ENCODE measurements at places on chromosomes 7 and 10.

- DNase-seq = no peak
Observed at GRCh38 chr7:117673367-117673766, 193.5 kb downstream of the CFTR start.

DNA sequence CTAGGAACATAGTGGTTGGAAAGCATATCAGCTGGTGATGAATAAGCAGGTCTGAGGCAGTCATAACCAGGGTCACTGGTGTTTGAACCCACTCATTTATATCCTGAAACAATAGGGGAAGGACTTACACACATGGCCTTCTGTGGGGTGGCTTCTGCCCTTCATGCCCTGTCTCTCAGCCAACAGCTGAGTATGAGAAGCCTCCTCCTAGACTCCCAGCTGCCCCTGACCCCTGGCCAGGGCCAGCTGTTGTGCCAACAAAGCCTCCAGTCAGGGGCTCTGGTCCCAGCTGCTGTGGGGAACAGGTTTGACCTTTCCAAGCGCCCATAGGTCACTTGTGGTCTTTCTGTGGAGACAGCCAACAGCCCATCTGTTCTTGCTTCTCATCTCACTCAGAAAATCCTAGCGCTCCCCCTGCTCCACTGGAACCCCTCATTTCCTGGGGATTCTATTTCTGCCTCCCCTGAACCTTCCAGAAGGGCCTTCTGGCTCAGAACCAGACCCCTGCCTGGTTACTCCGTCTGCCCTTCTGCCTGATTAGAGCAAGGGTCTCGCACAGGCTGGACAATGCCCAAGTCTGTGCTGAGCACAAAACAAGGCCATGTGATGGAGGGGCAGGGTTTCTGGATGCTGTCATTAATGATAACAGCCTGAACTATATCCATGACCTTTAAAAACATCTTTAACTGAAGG lies 9.7 kb upstream of the PURB start:
- peak; percentile 67 for DNase-seq

GRCh38 chr10:105964009-105964408 lies 1200.5 kb downstream of the SORCS1 start:
- DNase-seq = no peak

GRCh38 chr7:155215576-155216325 lies 81.9 kb upstream of the INSIG1 start:
- DNase-seq = no peak

DNA sequence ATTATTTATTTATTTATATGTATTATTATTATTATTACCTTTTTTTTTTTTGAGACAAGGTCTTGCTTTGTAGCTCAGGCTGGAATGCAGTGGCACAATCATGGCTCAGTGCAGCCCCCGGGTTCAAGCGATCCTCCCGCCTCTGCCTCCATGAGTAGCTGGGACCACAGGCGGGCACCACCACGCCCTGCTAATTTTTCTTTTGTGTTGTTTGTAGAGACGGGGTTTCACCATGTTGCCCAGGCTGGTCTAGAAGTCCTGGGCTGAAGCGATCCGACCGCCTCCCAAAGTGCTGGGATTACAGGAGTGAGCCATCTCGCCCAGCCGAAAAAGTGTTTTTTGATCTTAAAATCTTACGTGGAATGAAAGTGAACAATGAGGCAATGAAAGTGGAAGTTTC lies 79.4 kb upstream of the C1GALT1 start:
- DNase-seq = no peak

GRCh38 chr10:113995201-113995600 lies 48.5 kb upstream of the ADRB1 start:
- DNase-seq = no peak

GRCh38 chr7:135245226-135246190 lies 11.9 kb downstream of the STRA8 start:
- DNase-seq = no peak

DNA sequence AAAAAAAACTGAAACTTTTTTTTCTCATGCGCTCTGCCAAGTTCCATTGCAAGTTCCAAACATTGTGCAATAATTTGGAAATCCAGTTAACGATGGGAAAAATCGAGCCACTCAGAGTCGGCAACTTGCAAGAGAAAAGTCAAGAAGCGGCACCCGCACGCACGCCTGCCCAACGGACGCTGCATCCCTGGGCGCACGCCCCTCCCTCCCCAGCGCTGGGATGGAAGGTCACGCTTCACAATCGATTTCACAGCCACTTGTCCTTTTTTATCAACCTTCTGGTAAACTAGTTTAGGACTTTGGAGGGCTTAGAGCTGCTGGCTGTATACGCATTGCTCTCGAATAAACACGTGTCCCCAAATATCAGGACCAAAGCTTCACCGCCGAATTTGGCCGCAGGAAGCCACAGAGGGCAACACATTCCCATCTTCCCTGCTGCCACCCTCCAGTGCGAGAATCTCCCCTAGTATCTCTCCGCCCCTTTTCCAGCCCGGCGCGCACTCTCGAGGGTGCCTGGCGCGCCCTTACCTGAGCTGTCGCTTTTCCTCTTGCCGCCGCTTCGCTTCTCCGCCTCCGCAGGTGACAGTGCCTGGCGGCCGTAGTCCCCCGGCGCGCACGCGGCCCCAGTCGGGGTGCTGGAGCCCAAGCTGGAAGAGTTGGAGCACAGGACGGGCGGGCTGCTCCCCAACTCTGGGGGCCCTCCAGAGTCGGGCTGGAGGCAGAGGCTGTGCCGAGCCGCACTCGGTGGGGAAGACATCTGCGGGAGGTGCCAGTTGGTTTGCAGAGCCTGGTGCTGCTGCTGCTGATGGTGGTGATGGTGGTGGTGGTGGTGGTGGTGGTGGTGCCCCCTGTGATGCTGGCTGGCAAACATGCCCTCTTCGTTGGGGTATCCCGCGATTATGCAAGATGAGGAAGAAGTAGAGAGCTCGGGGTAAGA lies 857 bp downstream of the MEOX2 start:
- DNase-seq = no peak

- no peak for DNase-seq
Observed at GRCh38 chr7:126378642-126379041, 874.1 kb downstream of the GRM8 start.

- no peak for DNase-seq
Observed at GRCh38 chr7:157521752-157522151, 184.9 kb downstream of the DNAJB6 start.

GRCh38 chr10:11318826-11319598 lies 292.4 kb downstream of the USP6NL start:
- DNase-seq = no peak

- DNase-seq = no peak
Observed at GRCh38 chr7:24763303-24763901, 6.1 kb upstream of the GSDME start.

- no peak for DNase-seq
Observed at GRCh38 chr10:909831-910230, 21.7 kb downstream of the LARP4B start.

DNA sequence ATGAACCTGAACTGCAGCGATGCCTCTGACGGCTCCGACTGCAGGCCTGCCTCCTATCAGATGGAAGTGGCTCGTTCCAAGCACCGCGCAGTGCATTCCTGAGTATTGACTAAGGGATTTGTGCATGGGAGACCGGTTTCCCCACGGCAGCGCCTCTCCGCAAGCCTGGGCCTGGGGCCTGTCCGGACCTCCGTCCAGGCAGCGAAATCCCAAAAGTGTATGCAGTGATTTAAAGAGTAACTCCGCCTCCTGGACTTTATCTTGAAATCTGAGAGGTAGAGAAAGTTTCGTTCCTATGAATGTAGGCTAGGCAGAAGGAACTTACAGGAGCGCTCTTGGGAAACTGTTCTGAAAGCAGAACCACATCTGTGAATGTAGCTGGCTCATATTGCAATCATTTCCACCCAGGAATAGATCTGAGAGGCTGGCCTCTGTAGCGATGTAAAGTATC lies 106.2 kb upstream of the CELF2 start:
- DNase-seq = no peak

DNA sequence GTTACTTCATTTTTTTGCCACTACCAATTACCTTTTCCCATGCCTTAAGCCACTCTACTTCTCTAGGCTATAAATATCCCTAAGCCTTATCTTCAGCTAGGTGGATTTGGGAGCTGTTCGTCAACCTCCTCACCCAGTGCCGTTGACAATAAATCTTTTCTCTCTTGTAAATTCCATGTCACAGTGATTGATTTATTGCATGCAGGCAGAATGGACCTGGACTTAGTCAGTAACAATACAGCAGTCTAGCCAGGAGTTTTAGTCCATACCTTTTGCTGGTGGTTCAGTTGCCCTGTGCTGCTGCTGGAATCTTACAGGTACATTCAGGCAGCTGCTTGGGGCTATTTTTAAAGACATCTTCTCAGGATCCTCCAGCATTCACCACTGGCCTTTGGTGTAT lies 350.5 kb upstream of the NRG3 start:
- no peak for DNase-seq

- no peak for DNase-seq
Observed at GRCh38 chr10:30185916-30186315, 126.5 kb upstream of the JCAD start.

DNA sequence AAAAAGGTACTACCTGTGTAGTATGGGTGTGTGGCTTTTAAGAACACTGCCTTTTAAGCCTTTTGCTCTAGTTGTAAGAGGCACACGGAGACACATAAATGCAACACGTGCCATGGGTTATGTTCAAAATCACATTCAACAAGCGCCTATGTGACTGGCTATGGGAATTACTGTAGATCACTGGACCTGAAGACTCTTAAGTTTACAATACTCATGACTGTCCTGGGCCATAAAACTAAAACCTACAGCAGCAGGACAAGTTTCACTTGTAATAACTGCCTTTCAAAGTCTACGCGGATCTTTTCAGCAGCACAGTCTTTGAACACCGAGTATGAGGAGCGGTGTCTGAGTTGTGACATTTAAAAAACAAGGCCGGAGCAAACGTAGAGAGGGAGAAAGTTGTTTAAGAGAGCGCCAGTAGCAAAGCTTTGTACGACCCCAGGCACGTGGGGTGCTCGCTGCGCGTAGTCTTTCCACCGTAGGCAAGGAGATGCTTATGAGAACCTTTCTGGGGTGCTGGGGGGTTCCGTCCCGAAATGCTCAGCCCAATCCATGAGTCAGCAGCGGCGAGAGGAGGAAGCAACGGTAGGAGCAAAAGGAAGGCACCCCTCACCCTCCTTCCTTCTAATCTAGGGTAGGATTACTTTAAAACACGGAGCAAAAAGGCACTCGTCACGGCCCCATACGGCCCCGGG lies 662 bp downstream of the DNAJC2 start:
- no peak for DNase-seq

GRCh38 chr7:17274551-17275245 lies 23.8 kb upstream of the AHR start:
- no peak for DNase-seq

DNA sequence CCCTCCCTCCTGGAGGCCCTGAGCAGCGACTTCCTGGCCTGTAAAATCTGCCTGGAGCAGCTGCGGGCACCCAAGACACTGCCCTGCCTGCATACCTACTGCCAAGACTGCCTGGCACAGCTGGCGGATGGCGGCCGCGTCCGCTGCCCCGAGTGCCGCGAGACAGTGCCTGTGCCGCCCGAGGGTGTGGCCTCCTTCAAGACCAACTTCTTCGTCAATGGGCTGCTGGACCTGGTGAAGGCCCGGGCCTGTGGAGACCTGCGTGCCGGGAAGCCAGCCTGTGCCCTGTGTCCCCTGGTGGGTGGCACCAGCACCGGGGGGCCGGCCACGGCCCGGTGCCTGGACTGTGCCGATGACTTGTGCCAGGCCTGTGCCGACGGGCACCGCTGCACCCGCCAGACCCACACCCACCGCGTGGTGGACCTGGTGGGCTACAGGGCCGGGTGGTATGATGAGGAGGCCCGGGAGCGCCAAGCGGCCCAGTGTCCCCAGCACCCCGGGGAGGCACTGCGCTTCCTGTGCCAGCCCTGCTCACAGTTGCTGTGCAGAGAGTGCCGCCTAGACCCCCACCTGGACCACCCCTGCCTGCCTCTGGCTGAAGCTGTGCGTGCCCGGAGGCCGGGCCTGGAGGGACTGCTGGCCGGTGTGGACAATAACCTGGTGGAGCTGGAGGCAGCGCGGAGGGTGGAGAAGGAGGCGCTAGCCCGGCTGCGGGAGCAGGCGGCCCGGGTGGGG lies 2.2 kb downstream of the TRIM56 start:
- no peak for DNase-seq

DNA sequence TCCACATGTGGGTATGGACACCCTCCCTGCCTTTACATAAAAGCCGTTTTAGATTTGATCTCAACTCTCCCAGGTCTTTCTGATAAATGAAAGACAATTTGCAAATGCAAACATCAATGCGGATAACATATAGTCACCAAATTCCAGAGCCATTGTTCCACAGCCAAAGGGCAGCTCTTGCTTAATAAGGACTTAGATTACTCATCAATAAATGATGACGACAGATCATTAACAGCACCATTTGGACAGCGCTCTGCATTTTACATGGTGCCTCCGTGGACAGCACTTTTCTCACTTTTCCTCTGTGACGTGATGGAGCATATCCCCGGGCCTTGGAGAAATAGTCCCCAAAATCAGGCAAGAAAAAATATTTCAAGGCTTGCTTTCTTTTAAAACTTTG lies 370.3 kb upstream of the CELF2 start:
- DNase-seq = no peak

DNA sequence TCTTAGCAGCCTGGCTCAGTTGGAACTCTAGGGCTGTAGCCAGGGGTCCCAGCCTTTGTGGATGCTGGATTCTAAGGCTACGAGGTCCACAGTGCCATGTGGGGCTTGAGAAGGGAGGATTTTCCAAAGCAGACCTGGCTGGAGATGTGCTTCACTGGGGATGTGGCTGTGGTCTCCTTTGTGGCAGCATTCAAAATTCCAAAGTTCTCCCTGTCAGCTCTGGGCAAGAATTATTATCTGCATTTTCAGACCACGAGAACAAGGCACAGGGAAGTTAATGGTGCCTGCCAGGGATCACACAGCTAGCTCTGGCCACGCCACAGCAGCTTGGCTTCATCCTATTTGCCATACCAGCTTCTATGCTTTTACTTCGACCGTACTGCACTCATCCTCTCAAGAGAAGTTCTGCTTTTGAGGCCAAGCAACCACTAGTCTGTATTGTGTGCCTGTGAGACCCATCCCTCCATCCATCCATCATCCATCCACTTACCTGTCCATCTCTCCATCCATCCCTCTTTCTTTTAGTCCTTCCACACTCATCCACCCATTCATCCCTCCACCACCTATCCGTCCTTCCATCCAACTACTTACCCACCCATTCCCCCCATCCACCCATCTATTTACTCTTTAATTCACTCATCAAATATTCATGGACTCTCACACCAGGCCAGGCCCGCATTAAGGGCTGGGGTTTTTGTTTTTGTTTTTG lies 71.5 kb downstream of the ZMIZ1 start:
- DNase-seq = no peak

GRCh38 chr10:23786594-23786993 lies 347.7 kb downstream of the OTUD1 start:
- no peak for DNase-seq
